Amniotic epithelial cell (primary cell): ENCODE measurements at places on chromosomes 11 and 22.

GRCh38 chr22:38266120-38266519 is 6.7 kb downstream of the TMEM184B start:
- peak; percentile 88 for DNase-seq

- no peak for DNase-seq
These were observed 43.2 kb upstream of the OVCH2 start for GRCh38 chr11:7749456-7749855.

DNA sequence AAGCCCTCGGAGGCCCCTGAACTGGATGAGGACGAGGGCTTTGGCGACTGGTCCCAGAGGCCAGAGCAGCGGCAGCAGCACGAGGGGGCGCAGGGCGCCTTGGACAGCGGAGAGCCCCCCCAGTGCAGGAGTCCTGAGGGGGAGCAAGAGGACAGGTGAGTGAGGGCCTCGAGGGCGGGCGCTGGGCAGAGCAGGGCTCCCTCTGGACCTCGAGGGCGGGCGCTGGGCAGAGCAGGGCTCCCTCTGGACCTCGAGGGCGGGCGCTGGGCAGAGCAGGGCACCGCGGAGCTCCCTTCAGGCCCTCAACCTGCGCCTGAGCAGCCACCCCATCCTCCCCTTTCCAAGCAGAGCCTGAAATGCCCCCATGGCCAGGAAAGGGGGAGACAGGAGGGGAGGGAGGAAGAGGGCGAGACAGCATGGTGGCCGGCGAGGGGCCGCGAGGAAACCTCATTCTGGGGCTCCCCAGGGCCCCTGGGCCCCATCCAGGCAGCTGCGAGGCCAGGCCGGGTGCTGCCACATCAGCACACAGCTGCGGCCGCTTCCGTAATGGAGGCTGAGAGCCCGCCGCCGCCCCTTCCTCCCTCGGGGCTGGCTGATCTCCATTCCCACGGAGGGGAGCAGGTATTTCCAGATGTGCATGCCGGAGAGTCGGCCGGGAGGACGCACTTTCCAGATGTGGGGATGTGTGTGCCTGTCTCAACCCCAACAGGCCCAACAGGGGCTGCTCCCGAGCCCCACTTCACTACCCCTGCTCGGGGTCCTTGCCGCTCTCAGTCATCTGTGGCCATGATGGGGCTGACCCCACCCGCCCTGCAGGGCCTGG is 10.0 kb downstream of the PRR33 start:
- DNase-seq = no peak

DNA sequence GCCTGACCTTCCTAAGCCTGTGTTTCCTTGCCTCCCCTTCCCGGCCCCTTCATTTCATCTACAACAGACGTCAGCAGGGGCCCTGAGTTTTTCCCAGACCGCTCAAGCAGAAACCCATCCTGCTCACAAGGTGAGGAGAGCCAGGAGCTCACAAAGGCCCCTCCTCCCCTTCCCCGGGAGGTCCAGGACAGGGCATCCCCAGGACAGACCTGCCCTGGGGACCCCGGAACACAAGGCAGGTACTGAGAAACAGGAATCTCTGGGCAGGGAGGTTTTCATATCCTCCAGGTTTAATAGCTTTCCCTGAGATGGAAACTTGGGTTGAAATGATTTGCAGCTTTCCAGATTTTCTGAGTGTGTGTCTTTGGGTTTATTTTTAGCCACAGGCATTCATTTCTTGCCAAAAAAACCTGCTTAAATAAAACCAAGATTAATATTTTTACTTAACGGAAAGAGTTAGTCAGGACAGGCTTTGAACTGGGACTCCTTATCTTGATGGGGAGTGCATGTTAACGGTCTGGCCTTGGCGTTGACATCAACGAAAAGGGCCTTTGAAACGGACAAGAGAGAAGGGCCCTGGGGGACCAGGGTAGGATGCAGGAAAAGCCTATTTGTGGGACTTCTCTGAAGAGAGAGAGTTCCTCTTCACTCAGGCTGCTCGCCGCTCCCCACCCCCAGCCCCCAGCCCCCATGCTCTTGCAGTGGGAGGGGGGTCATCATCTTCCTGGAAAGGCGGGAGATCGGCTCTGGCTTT is 38.5 kb downstream of the TIMP3 start:
- peak; percentile 79 for DNase-seq

DNA sequence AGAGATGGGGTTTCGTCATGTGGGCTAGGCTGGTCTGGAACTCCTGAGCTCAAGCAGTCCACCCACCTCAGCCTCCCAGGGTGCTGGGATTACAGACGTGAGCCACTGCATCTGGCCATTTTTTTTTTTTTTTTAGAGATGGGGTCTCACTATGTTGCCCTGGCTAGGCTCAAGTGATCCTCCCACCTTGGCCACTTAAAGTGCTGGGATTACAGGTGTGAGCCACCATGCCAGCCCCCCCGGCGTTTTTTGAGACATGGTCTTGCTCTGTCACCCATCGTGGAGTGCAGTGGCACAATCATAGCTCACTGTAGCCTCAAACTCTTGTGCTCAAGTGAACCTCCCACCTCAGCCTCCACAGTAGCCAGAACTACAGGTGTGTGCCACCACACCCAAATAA is 16.5 kb downstream of the RHBDD3 start:
- DNase-seq = no peak

DNA sequence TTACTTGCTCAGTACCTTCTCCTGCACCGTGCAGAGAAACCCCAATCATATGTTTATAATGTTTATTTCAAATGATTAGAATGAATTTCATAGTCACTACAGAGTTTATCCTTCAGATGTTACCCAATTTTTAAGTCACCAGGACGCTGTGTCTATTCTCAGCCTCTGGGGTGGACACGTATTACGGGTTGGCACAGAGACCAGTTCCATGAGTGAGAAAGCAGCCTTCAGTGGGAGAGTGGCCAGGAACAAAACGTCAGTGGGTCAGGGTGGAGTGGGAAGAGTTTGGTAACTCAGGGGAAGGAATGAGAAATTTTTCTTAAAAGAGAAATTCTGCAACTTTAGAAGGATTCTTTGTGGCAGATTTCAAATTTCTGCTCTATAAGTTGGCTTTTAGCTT is 77.1 kb upstream of the MTMR2 start:
- peak; percentile 80 for DNase-seq

DNA sequence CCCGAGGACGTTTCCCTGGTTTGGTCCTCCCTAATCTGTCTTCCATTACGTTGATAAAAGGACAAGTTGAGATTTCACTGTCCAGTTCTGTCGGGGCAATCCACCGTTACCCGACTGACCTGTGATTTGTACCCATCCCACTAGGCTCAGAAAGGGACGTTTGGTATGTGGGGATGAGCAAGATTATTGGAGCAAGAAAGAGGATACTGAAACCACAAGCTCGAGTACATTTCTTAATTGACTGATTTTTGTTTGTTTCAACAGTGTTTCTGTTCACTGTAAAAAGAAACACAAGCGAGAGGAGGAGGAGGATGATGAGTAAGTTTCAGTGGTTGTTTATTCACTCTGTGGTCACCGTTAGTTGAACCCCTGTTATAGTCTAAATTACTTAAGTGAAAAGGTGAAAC is 969 bp downstream of the CCDC117 start:
- DNase-seq = peak; percentile 83

DNA sequence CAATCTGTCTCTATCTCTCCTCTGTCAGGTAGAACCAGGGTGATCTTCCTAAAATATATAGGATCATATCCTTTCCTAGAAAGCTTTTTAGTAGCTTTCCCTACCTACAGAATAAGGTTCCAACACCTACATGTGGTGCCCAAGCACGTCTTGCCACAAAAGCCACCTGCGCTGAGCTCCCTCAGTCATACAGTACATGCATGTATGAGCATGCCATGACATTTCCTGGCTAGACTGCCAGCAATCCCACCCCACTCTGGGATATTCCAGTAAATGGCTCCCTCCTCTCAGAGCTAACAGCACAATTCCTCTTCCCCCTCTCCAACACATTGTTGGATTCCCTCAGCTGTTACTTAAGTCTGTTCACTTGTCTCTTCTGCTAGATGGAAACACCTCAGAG is 398.0 kb downstream of the TENM4 start:
- DNase-seq = no peak

GRCh38 chr22:36010090-36010489 is 18.5 kb downstream of the RBFOX2 start:
- DNase-seq = no peak

DNA sequence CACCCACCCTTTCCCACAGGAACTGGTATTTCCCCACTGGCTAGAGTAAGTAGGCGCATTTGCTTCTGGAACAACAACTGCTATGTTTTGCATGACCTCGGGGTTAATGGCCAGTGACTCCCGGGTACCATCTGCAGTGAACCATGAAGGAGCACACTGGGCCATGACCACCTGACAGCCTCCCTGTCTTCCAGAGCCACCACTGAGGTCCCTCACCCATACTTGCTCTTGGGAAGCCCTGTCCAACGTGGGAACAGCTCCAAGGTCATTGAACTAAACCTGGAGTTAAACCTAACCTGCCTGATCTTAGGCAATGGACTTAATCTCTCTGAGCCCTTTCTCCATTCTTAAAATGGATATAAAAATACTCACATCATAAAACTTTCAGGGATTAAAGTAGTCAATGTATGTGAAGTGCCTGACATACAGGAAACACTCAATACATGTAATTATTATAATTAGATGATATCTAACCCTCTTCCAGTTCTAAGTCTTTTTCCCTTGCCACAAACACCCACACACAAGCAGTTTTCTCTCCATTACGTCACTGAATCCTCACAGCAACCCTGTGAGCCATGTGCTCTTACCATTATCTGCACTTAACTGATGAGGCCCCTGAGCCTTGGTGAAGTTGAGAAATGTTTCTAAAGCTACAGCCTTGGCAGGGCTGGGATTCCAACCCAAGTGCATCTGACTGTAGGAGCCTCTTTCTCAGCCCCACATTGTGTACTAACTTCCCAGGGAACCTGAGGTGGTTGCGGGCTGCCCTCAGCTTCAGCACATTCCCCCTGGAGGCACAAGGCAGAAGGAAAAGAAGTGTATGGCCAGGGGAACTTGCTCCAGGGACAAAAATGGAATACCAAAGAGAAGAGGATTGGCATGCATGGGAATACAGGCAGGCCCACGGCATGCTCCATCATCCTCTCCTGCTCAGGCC is 74.5 kb upstream of the NCAM1 start:
- DNase-seq = peak; percentile 92

DNA sequence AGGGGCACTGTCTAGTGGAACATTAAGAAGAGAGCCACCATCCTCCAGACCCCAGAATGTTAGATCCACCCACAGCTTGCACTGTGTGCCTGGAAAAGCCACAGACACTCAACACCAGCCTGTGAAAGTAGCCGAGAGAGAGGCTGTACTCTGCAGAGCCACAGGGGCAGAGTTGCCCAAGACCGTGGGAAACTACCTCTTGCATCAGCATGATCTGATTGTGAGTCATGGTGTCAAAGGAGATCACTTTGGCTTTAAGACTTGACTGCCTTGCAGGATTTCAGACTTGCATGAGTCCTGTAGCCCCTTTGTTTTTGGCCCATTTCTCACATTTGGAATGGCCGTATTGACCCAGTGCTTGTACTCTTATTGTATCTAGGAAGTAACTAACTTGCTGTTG is 115.9 kb upstream of the CCDC179 start:
- DNase-seq = peak; percentile 63

- no peak for DNase-seq
These were observed 324.3 kb downstream of the OPCML start for GRCh38 chr11:133207995-133208394.

GRCh38 chr11:75163921-75164849 is 13.3 kb downstream of the SLCO2B1 start:
- no peak for DNase-seq

DNA sequence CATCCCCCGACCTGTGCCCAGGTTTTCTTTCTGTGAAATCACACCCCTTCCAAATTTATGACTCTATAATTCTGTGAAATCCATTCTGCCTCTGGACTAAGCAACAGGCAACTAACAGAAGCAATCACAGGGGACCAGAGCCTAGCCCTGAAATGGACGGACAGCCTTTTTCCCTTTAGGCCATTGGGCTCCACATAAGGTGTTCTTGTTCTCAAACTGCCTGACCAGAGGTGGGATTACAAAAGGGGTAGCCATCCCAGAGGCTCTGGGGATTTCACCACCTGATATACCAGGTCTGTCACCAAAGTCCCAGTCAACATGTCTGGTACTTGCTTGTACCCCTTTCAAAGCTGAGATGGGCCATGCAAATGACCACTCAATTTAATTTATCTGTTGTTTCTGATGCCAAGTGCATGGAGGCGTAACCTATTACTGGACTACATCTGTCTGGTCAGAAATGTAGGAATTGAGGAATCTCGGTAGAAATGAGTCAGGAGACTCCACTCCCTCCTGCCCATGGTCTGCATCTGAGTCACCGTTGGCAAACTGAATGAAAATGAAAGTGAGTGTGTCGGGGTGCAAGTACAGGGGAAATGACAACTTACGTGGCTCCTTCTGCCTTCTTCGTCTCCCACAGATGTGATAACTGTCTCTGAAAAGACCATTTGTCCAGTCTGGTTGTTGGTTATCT is 10.2 kb downstream of the DKK3 start:
- peak; percentile 92 for DNase-seq

- DNase-seq = no peak
These were observed 13.9 kb downstream of the CTNND1 start for GRCh38 chr11:57775491-57775890.

DNA sequence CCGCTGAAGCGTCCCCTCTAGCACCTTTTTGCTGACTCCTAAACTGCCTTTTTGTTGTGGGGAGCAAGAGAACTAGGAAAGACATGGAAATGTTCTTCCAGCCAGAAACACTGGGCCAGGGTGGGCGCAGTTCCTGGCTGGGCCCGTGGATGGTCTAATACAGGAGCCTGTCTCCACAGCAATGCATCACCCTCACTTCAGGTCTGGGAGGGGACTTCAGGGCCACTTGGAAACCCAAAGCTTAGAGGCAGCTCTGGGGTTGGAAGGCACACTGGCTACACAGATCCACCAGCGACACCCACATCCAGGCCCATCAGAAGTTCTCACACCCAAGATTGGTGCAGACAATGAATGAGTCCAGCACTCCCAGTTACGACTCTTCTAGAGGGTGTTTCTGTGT is 120.3 kb downstream of the ETS1 start:
- DNase-seq = no peak

DNA sequence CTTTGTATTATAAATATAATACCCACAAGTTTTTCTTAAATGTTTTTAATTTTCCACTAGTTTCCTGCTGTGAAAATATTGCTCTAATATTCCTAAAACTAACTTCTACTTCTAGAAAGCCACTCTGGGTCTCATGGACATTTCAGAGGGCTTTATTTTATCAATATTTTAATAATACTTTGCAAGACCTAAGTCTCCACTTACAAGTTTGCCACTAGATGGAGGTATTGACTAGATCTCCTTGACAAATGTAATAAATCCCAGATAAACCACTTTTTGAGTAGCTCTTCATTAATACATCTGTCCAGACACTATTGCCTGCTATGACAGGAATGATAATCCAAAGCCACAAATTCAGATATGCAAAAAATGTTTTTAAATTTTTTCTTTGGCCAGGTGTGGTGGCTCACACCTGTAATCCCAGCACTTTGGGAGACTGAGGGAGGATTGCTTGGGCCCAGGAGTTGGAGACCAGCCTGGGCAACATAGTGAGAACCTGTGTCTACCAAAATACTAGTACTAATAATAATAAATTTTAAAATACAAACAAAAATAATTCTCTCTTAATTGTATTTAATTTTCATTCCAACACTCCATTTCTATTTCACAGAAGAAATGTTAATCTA is 3.5 kb upstream of the ACAT1 start:
- peak; percentile 69 for DNase-seq

GRCh38 chr11:100593291-100593690 is 93.8 kb upstream of the ARHGAP42 start:
- no peak for DNase-seq

- peak; percentile 59 for DNase-seq
These were observed at the start of gene FADS3 for GRCh38 chr11:61891331-61892084. Gene FADS3 (minus strand): TSS chr11:61891545. CDS start chr11:61891381, 164 bp downstream.

- DNase-seq = peak; percentile 1
These were observed 1726.1 kb upstream of the RAG2 start for GRCh38 chr11:38323961-38324761.
